ENCODE measurements at places on chromosomes 11 and 22.

GRCh38 chr22:43479962-43480361 is 68.1 kb downstream of the MPPED1 start:
- DNase-seq: no peak

DNA sequence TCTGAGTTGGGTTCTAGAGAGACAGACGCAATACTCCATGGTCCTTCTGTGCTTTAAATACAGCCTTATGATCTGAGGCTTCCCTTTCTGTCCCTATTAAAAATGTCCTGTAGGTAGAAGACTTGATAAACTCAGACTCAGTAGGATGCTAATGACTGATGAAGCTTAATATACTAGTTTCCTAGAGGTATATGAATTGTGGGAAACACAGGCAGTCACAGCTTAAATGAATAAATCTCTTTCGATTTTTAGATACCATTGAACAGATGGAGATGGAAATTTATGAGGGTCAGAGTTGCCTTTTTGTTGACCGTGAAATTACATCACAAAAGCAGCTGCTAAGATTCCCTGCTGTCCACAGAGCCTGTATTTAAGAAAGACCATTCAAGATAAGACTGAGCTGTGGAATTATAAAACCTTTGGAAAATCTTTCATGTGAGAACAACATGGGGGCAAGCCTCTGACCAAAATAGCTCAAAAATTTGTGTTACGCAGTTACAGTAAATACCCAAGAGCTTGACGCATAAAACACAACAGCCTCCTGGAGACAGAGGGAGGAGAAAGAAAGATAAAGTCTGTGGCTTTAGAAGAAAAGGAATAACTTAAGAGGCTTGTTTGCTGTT is 172.3 kb downstream of the AASDHPPT start:
- DNase-seq: peak; percentile 11

DNA sequence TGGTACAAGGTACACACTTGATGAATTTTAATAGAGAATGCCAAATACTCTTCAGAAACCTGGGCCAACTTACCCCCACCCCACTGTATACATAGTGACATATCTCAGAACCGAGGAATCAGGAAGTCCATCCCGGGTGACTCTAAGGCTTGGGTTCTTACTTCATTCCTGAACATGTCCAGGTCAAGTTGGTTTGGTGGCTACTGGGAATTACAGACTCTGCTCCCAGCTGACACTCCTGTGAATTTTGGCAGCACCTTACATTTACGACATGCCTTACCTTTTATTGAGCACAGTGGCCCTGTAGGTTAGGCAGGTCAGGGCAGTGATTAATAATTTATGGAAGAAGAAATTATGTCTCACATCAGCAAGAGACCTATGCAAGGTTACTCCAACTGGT is 70.1 kb upstream of the LDLRAD3 start:
- no peak for DNase-seq

DNA sequence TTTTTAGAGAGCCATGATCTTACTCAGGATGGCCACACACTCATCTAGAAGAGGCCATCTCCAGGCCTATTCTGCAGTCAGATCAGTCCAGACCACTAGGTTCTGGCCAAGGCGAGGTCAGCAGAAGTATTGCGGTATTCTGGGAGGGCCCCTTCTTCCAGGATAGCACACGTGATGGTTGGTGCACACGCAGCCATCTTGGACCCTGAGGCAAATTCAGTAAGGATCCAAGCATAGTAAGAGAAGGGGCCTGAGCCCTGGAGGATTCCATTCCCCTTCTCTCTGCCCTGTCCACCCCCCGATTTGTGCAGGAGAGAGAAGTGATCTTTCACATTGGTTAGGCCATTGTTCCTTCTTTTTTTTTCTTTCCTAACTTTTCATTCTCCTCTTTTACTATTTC is 957.9 kb downstream of the BRD1 start:
- no peak for DNase-seq
